Neural crest cell (in vitro differentiated cells): ENCODE measurements at places on chromosomes 6 and 20. TPM values are rescaled to one million over a fixed set of nuclear protein-coding genes. Genes with fewer than 3 reads are reported as not detected.

HAO1 gene
- not detected in 2 replicates for total RNA-seq

GRCh38 chr6:158758451-158758860 is 60.7 kb downstream of the EZR start:
- no peak for DNase-seq
- no peaks in the 10 kb centered on the region for H3K27me3 ChIP-seq
- no peaks in the 10 kb centered on the region for H3K36me3 ChIP-seq

- no peaks in the 10 kb centered on the region for H3K36me3 ChIP-seq
- peaks cover 12% of the 10 kb centered on the region for H3K4me1 ChIP-seq
- DNase-seq, result no peak
- no peaks in the 10 kb centered on the region for H3K27me3 ChIP-seq
- H3K27ac ChIP-seq, result no peak overlapping the region
These were observed 445.2 kb upstream of the ID4 start for GRCh38 chr6:19391926-19392325.

GRCh38 chr20:3405139-3405538 is 2.3 kb downstream of the DNAAF9 start:
- no peak for DNase-seq
- no peaks in the 10 kb centered on the region for H3K36me3 ChIP-seq
- peaks cover 28% of the 10 kb centered on the region for H3K4me1 ChIP-seq
- no peak overlapping the region for H3K27ac ChIP-seq

- H3K27ac ChIP-seq, result no peak overlapping the region
- H3K27me3 ChIP-seq, result peaks cover 15% of the 10 kb centered on the region
- H3K36me3 ChIP-seq, result no peaks in the 10 kb centered on the region
These were observed 8.2 kb upstream of the CCDC167 start for GRCh38 chr6:37507690-37508421.
